ENCODE measurements at places on chromosomes 13 and 19. TPM values are rescaled to one million over a fixed set of nuclear protein-coding genes. Genes with fewer than 3 reads are reported as not detected.

MEDAG gene
- total RNA-seq = not detected

SLC6A16 gene
- 0.92 TPM for total RNA-seq

CHAMP1 gene
- 40.7 TPM for total RNA-seq

TEX101 gene
- total RNA-seq = not detected

C19orf38 gene
- total RNA-seq = 0.55 TPM

DNA sequence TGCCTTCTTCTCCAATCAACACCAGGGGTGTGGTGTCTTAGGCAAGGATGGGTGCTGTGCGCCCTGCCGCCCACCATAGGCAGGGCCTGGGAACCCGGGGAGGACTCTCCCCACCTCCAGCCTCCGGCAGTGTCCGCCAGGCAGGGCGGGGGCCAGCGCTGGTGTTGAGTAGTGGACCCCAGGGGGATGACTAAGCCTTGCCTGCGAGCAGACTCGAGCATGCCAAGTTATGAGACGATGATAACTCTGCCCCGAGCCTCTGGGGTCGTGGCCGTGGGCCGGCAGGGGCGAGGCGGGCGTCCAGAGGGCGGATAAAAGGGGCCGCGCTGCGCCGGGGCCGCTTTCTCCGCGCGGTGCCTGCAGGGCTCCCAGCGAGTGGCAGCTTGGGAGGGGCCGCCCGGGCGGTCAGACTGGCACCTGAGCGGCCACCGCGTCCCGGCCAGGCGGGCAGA, at the start of gene MEDAG:
MEDAG (plus strand) TSS at position 340 of the 452 bp plus-strand sequence. CDS start 245 bp downstream, outside the sequence.
- no peak for DNase-seq

GRCh38 chr13:110018009-110018408, 231.6 kb upstream of the IRS2 start:
- no peak for DNase-seq

- DNase-seq = no peak
These were observed 39.2 kb downstream of the MYH14 start for GRCh38 chr19:50242581-50242980.

DNA sequence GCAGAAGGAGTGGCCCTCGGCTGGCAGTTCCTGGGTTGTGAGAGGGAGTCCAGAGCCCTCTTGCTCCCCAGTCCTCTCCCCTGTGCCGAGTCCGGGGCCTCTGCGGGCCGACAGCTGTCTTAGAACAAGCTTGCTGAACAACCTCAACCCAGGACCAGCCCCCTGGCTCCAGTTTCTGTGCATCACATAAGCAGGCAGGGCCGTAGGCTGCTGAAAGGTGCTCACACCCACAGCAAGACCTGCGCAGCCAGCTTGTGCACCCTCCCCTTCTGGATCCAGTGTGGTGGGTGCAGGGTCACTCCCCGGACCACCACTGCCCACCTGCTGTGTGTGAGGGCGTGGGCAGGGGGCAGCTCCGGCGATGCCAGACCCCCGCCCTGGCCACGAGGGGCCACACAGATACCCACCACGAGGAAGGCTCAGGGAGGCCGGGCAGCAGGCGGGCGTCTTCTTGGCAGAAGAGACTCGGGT, 25.2 kb upstream of the F7 start:
- DNase-seq = no peak

DNA sequence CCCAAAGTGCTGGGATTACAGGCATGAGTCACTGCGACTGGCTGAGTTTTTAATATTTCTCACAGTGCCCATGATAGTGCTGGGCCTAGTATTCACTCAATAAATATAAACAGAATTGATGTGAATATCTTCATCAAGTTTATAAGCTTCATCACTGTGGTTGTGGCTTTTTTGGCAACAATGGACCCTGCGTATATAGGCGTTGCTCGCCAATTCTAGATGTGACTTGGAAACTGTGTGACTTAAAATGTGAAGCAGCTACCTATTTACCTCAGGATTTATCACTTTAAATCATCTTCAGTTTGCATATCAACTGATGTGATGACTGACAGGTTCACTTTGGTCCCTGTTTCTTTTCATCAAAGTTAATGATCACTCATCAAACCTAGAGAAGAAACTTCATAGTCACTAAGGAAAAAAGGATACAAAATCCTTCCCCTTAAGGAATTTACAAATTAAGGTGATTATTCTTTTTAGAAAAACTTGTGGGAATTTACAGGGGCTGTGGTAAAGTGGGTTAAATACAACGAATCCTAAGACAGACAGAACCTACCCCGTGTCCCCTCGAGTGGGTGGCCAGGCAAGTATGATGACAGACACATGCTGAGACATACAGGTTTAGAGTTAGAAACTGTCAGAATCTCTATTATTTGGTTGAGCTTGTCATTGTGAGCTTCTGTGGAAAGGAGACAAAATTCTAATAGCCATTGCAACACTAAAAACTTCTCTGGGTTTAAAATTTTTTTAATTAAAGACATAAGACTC, 101.3 kb downstream of the AKAP11 start:
- no peak for DNase-seq

DNA sequence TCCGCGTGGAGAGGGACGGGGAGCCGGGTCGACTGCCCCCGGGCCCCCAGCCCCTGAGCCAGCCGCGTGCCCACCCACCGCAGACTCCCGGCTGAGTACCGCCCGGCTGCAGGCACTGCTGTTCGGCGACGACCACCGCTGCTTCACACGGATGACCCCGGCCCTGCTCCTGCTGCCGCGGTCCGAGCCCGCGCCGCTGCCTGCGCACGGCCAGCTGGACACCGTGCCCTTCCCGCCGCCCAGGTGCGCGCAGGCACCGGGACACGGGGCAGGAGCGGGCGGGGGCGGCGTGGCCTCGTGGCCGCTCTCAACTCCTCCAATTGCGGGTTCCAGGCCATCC, 1.6 kb downstream of the AMH start:
- no peak for DNase-seq

GRCh38 chr19:55066107-55066709, 3.3 kb upstream of the RDH13 start:
- DNase-seq = no peak

All from activated T-cell treated with anti-CD3 and anti-CD28 coated beads, Interleukin-2, amount 50 U/mL, for 4 hours (primary cell).